ENCODE measurements at places on chromosomes 7 and 10.

GRCh38 chr10:112538168-112538567, 91.2 kb downstream of the VTI1A start:
- no peak for DNase-seq

DNA sequence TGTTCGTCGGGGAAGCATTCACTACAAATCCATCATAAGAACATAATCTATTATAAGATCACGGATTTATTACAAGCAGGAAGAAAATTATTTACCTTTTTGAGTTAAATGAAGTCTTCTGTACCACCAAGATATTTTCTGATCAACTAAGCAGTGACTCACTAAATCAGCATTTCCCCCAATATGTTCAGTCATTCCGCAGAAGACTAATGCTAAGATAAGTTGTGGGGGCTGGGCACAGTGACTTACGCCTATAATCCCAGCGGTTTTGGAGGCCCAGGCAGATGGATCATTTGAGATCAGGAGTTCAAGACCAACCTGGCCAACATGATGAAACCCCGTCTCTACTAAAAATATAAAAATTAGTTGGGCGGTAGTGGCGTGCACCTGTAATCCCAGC, 144.2 kb upstream of the EGR2 start:
- no peak for DNase-seq

DNA sequence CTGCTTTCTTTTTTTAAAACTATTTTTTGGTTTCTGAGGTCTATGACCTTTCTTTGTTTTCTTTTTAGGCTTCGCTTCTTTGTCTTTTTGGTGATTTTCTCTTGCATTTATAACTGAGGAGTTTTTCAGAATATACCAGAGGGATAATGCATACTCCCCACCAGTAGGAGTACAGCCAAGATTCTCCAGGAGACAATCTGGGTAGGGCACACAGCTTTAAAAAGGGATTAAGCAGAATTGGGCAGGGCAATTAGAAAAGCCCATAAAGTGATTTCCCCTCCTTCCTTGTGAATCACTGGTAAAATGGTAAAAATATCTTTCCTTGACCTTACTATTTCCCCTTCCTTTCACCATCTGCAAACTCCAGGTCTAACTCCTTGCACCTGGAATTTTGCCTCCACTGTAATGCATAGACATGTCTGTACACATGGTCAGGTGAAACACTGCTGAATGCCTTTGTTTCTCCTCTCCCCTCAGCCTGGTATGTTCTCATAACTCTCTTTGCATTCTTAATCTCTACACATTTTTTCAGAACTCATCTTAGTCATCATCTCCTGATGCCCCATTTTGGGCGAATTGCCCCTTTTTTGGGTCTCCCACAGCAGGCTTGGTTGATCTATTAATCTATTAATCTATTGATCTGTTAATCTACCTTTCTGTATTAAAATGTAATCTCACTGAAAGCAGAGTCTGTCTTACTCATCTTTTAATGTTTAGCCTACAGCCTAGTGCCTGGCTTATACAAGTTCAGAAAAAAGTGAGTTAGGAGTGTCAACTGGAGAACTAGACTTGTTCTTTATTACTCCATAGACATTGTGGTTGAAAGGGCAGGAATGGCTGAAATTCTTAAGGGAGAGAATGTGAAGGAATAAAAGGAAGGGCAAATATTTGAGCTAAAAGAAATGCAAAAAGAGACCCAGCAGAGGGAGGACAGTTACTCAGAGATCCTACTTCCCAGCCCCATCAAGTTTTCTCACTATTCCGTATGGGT, 64.6 kb downstream of the MDFIC start:
- DNase-seq: no peak

DNA sequence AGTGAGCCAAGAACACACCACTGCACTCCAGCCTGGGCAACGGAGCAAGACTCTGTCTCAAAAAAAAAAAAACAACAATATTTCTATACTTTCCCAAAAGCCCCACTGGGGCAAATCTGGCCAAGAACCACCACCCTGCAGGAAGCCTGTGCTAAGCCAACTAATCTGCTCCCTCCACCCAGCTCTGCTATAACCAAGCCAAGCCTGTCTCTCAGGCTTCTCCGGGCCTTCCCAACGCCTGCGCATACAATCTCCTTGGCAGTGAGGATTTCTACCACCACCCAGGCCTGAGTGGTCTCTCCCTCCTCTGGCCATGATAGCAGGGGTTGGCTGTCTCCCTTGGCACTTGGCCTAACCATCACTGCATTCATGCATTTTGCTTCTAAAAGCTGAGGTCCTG, 14.2 kb downstream of the DDX56 start:
- no peak for DNase-seq

DNA sequence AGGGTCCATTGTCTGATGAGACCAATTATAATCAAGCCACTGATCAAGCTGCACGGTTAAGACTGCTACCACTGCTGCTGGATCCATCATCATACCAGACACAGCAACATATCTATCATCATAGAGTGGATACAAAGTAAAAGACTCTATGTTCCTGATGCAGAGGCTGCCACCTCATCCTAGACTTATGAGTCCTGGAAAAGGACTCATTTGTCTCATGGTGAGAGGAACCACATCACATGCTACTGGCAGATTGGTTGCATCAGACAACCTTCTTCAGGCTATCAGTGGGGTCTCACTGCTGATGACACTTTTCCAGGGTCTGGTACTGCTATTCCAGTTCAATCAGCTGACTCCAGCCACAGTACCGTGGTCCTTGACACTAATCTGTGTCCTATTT, 79.0 kb downstream of the ABI1 start:
- DNase-seq: no peak

DNA sequence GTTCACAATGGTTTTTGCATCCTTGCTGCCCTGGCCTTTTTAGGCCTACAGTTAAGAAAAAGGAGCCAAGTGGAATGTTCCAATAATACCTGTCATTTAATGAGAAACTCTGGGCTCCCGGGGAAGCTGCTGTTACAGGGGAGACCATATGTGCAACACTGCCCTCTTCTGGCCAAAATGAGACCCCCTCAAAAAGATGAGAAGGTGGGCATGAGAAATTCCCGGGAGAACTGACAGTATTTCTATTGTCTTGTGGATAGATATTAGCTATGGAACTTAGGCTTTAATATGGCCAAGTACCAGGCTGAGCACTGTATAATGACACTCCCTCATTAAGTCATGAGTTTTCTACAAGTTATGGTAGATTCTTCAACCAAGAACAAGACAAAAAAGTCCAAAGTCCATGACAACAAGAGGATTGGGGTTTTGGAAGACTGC, 99.4 kb downstream of the CCDC3 start:
- DNase-seq: no peak

GRCh38 chr7:43513251-43513650, 69.7 kb upstream of the STK17A start:
- DNase-seq: no peak

GRCh38 chr7:6536262-6537260, 14.7 kb downstream of the GRID2IP start:
- no peak for DNase-seq

- peak; percentile 83 for DNase-seq
These were observed 16.8 kb upstream of the CRTAC1 start for GRCh38 chr10:98047009-98047741.

- no peak for DNase-seq
These were observed 4.0 kb downstream of the MXI1 start for GRCh38 chr10:110211465-110211843.

DNA sequence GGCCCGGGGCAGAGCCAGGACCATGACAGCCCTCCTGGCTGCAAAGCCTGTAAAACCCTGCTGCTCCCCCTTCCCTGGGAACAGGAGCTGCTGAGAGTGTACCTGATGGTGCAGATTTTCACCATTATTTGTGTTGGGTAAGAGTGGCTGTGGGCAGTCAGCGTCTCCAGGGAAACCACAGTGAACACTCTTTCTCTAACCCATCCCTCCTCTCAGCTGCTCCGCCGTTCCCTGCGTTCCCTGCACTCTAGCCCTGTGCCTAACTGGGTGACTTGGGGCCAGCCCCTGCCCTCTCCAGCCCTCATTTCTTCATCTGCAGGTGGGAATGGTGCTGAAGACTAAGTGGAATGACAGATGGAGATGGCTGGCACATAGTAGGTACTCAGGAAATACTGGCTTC, 75.9 kb upstream of the PCBD1 start:
- no peak for DNase-seq

- DNase-seq: no peak
These were observed 80.1 kb downstream of the SVIL start for GRCh38 chr10:29554660-29555059.

- DNase-seq: no peak
These were observed 82.9 kb upstream of the OGDHL start for GRCh38 chr10:49844775-49845595.

DNA sequence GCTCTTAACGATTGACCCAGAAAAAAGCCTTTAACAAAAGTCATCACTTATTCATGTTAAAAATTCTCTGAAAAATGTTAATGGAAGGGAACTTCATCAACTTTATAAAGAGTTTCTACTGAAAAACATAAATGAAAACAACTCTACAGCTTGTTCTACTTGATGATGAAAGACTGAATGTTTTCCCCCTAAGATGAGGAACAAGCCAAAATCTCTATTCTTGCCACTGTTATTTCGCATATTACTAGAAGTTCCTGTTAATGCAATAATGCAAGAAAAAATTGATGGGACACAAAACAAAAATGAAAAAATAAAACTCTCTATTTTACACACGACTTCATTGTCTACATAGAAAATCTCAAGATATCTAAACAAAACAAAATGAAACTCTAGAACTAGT, 249.8 kb upstream of the AKR1E2 start:
- DNase-seq: no peak

DNA sequence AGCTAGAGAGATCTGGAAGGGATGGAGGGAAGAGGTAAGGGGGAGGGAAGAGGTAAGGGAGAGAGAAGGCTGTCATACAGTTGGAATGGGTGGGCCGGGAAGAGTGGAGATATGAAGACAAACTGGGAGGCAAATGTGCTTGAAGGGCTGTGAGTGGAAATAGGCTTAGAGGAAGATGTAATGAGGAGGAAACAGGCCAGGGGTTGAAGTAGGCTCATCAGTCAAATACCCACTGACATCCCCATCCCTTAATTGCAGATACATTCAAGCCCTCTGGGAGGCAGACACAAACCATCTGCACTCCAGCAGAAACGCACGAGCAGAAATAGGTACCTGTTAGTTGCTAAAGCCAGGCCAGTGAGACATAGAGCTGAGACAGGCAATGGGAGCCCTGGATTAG, 2.1 kb downstream of the SYNPO2L start:
- DNase-seq: no peak

GRCh38 chr10:110508806-110509544, 11.3 kb downstream of the DUSP5 start:
- DNase-seq: peak; percentile 81

GRCh38 chr10:122264436-122264835, 6.7 kb upstream of the BTBD16 start:
- DNase-seq: no peak

GRCh38 chr7:20107582-20107981, 109.6 kb downstream of the MACC1 start:
- DNase-seq: no peak

GRCh38 chr7:27118580-27118979, 12.0 kb downstream of the HOXA4 start:
- DNase-seq: no peak

DNA sequence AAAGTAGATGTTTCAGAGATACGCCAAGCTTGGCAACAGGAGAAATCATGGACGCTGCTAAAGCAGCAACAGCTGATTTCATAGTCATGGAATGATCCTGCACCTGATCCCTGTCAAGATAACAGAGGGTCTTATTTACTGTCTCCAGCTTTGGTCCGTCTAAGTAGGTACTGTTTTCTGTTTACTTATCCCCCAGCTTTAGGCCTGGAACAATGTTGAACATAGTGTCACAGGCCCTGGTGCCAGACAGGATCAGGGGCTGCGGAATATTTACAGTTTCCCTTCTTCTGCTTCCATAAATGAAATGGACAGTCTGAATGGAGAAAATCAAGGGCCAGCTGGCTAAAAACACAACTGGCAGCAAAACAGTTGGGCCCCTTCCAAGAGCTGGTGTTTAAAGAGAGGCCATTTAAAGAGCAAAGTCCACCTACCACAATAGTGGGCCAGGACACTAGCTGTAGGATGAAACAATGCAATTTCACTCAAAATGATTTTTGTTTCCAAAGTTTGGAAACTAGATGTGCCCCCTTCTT, 2.9 kb downstream of the GPR37 start:
- DNase-seq: no peak

DNA sequence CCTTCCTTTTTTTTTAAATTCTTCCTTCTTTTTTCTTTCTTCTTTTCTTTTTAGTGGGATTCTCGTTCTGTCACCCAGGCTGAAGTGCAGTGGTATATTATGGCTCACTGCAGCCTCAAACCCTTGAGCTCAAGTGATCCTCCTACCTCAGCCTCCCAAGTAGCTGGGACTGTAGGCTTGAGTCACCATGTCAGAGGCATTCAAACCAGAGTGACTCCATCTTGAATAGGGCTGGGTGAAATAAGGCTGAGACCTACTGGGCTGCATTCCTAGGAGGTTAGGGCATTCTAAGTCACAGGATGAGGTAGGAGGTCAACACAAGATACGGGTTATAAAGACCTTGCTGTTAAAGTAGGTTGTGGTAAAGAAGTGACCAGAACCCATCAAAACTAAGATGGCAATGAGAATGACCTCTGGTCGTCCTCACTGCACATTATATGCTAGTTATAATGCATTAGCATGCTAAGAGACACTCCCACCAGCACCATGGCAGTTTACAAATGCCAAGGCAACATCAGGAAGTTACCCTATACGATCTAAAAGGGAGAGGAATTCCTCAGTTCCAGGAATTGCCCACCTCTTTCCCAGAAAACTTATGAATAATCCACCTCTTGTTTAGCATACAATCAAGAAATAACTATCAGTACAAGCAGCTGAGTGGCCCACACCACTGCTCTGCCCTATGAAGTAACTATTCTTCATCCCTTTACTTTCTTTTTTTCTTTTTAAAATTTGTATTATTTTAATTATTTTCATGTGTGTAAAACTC, 99.0 kb upstream of the ITGB1 start:
- DNase-seq: no peak

- DNase-seq: no peak
These were observed 1174.6 kb upstream of the C7orf33 start for GRCh38 chr7:147415991-147416390.

DNA sequence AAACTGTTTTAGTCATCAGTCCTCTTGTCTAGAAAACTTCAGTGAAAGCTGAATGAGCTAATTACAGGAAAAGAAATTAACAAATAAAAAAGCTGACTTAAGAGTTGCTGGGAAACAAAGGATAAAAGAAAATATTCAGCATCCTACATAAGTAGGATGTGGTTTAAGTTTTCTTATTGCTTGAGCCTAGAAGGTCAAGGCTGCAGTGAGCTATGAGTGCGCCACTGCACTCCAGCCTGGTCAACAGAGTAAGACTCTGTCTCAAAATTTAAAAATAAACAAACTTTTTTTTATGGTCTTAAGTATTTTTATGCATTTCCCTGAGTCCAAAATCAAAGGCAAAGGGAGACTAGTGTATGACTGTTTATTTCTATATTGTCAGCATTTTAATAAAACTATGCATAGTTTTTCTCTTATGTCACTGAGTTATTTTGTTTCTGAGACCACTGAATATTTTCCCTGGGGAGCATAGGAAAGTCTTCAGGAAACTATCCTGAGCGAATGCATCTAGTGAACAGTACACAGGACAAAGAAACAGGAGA, 40.0 kb upstream of the LRRN3 start:
- no peak for DNase-seq
